ENCODE measurements at places on chromosomes 6 and 20.

DNA sequence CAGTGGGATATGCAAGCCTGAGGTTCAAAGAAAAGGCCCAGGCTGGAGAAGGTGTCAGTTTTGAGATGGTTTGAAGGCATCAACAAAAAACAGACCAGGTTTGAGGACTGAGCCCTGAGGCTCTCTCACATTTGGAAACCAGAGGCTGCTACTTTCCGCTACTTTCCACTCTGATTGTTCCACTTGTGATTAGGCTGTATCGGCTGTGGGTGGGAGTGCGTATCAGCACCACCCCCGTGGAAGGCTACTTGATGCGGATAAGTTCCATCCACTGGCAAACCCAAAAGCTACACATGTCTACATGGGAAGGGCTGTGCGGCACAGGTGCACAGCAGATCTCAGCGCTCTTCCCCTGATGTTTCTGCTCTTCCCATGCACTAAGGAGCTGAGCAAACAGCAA lies 198.7 kb downstream of the GMPR start:
- DNase-seq = no peak

- no peak for DNase-seq
These were observed 374.3 kb downstream of the LMBRD1 start for GRCh38 chr6:69422475-69422874.

- DNase-seq = no peak
These were observed 445.0 kb downstream of the CDH26 start for GRCh38 chr20:60403105-60403741.

GRCh38 chr20:51042657-51043247 lies 19.8 kb upstream of the KCNG1 start:
- DNase-seq = no peak

DNA sequence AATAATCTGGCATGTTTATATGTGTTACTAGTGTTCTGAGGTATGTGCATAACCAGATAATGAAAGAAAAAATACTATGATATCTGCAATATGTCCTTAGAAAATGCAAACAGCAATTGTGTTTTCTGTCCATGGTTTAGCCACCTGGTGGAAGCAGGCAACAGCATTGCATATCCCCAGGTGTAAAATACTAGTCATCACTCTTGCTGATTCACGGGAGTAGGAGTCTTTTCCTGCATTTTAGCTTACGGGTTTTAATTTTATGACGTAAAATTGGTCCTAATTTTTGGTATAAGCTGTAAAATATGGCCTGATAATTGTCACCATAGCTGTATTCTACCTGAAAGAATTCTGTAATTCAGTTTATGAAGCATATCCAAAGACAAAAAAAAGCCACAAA lies 2.5 kb downstream of the RNF182 start:
- DNase-seq = no peak

GRCh38 chr20:1702328-1702727 lies 44.7 kb upstream of the SIRPG start:
- DNase-seq = peak; percentile 60

DNA sequence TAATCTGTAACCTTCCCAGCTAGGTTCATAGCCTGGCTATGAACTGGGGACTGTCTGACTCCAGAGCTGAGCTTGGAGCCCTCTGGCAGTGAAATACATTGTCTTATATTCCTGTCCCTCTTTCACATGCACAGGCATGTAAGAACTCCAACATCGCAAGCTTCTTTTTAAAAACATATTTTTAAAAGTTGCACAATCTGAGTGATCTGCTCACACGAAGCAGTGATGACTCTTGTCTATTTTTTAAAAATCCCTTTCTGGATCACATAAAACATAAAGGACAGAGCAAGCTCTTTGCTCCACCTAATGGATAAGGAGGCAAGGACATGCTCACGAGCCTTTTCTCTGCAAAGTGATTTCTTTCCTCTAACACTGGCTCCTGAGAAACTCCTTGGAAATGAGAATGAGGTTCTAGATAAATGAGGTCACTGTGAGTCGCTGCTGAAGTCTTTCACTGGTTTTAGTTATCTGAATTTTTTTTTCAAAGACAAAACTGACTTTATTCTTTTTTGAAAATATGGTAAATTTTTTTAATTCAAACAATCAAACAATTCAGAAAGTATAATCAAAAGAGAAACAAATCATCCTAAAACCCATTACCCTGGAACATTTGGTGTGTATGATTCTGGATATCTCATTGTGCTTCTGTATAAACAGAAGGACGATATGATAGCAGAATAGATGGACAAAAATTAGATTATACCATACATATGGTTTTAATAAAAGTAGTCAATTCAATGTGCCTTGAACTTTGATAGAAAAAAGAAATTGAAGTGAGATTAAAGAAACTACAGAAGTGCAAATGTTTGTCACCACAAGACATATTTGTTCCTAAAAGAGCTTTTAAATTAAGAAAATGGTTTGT lies 30.8 kb downstream of the IL20RA start:
- DNase-seq = peak; percentile 84

DNA sequence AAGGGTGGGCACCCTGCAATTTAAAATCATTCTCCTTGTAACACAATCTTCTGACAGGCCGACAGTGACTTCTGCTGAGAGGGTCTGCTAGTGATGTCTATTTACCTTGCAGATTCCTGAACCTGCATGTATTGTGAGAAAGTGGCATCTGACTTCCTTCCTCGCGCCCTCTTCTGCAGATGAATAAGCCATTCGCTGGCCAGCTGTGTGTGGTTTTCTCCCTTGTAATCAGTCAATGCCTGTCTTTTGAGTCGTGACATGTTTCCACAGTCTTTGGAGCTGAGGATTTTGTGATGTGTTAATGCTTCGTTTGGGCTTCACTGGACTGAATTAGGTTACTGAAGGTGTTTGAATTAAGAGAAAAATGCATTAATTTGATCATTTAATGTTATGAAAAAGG lies 125.3 kb downstream of the GRM1 start:
- DNase-seq = no peak

GRCh38 chr6:79137671-79138070 lies 59.6 kb upstream of the PHIP start:
- DNase-seq = peak; percentile 64

GRCh38 chr6:82589509-82590206 lies 226.0 kb downstream of the TPBG start:
- peak; percentile 91 for DNase-seq

DNA sequence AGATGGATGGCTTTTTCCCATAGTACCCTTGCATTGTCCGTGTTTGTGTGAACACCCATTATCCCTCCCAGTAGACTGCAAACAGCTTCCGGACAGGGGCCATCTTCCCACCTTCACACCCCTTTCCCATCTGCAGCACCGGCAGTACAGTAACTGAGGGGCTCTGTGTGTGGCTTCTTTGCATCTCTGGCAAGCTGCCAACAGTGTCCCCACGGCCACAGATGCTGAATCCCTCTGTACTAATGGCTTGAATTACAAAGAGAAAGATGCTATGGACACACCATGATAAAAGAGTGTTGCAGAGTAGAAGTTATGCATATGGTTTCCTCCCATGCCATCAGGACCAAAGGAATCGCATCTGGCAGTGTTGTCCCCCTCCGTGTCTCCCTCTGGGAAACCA lies 101.1 kb upstream of the CDYL start:
- DNase-seq = no peak

- no peak for DNase-seq
These were observed 74.5 kb downstream of the DACT2 start for GRCh38 chr6:168244961-168245551.

DNA sequence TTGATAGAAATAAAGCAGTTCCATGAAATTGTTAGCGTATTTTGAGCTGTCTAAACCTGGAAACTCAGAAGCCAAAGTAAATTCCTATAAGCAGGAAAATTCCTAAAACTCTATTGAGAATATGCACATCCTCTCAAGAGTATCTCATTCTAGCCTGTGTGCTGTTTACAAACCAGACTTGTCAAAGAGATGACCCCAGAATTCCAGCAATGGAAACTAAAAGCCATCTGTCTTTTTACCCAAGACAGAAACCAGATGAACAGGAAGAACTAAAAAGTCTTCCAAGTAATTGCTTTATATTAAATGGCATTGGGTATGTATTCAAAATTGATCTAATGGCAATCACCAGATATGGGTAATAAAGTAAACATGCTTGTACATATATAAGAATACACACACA lies 92.6 kb downstream of the COL19A1 start:
- no peak for DNase-seq

GRCh38 chr6:147166360-147166944 lies 37.8 kb upstream of the STXBP5 start:
- DNase-seq = peak; percentile 61

DNA sequence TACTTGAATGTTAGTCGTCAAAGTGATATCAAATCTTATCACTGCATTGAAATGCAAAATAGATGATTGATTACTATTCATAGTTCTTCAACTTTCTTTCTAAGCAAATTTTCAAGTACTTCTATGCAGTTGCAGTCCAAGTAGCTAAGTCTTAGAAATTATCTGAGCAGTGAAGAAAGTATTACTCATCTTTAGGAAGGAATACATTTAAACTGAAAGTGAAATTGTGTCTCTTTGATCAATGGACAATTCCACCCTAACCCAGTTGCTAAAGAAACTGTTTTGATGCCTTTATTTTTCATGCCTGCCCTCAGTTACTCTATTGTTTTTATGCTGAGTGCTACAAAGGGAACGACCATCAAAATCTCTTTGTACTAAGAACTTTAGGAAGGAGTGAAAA lies 337.4 kb downstream of the GRIK2 start:
- DNase-seq = peak; percentile 10

DNA sequence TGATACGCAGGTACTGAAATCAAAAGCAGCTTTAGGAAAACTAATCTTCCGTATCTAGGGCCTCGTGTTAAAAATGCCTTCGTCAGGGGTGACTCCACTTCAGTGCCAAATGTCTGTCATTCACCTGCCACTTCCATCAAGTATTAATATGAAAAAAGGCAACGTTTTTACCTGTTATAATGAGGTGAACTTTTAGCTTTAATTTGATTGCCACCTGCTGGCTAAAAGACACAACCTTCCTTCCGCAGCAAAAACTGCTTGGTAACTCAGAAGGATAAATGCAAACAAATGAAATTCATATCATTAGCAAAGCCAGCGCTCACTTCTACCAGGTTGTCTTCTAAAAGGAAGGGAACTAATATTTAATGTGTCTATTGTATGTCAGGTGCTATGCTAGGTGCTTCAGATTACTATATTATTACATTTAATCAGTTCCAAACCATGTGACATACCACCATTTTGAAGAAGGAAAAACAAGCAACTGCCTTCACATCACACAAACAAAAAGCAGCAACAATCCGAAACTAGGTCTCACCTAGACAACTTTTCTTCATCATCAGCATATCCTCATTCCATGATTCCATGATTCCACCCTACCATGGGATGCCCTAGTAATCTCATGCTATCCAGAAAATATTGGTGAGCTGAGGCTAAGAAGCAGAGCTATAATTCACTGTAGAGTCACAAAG lies 20.6 kb upstream of the ARHGAP18 start:
- peak; percentile 54 for DNase-seq

GRCh38 chr6:53113742-53114141 lies 34.9 kb downstream of the GCM1 start:
- DNase-seq = no peak

- DNase-seq = no peak
These were observed 50.2 kb downstream of the TMEM242 start for GRCh38 chr6:157272866-157273755.

DNA sequence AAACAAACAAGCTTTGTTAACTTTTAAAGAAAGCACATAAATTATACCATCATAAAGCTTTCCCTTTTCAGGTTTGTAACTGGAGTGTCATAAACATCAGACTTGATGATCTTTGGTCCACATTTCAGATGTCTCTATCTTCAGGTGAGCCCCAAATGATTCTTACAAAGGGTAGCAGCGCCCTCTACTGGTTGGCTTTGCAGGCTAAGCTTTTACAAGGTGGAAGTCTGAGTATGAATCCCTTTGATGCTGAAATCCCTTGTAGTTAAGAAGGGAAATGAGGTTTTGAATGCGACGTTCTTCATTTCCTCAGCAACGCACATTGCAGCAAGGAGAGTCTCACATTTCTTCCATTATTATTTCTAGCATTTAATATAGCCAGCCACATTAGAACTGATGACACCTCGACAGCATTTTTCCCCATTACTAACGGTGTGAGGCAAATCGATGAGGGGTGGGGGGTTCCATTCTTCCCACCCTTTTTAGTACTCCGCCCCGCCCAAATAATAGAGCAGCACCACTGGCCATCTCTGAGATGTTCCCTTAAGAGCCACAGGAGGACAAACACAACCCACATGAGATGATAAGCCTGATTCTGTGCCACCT lies 126.3 kb upstream of the NT5E start:
- peak; percentile 69 for DNase-seq

DNA sequence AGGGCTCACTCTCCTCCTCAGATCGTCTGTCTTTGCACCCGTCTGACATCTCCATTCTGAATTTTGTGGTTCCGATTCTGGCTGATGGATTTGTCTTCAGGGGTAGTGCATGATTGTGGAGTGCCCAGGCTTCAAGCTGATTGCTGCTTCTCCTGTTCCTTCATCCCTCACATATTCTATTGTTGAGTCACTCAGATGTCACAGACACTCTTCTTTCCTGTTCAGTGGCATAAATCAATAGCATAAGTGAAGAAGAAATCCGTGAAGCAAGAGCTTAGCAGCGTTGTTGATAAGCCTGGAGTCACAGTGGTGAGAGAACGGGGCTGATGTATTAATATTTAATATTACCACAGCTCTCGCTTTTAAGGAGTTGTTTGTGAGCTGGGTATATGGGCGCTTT lies 152.5 kb downstream of the MTHFD1L start:
- no peak for DNase-seq

DNA sequence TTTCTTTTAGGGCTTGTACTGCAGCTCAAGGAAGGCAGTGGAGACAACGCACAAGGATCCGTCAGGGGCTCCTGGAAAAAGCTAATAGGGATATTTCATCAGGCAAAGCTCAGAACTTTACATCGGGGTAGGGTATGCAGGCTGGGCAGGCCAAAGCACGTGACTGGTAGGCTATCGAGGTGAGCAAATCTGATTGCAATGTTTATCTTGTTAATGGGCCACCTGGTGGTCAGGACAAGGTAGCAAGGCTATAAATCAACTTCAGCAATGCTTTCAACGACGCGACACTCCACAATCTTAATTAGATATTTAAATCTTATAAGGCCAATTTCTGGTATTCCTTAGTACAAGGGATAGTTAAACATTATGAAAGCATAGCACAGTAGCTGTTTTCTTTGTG lies 1302.8 kb upstream of the EYS start:
- DNase-seq = no peak

Measured in LHCN-M2 (cell line).